ENCODE measurements at places on chromosomes 6 and 20.

- DNase-seq, result no peak
Observed at GRCh38 chr6:111761783-111762312, 111.4 kb downstream of the FYN start.

DNA sequence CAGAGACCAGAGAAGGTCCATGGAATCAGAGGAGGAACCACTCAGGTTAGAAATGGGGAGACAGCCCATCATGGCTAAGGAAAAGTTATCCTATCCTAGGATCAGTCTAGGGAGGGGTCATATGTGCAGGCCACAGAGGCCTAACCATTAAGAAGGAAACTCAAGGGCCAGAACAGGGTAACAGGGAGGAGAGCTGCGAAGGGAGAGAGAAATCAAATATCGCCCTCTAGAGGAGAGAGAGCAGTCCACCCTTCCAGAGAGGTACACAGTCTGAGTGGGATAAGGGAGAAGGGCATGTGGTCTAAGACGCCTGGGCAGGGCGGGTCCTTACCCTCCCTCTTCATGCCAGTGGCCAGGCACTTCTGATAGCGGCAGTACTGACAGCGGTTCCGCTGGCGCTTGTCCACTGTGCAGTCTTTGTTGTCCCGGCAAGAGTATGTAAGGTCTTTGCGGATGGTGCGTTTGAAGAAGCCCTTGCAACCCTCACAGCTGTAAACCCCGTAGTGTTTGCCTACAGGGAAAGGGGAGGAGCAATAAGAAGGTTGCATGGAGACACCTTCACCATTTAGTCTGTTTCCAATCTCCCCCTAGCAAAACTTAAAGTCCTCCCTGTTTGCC, 2.9 kb downstream of the RXRB start:
- DNase-seq, result no peak

- no peak for DNase-seq
Observed at GRCh38 chr6:38348371-38348770, 291.4 kb downstream of the BTBD9 start.

DNA sequence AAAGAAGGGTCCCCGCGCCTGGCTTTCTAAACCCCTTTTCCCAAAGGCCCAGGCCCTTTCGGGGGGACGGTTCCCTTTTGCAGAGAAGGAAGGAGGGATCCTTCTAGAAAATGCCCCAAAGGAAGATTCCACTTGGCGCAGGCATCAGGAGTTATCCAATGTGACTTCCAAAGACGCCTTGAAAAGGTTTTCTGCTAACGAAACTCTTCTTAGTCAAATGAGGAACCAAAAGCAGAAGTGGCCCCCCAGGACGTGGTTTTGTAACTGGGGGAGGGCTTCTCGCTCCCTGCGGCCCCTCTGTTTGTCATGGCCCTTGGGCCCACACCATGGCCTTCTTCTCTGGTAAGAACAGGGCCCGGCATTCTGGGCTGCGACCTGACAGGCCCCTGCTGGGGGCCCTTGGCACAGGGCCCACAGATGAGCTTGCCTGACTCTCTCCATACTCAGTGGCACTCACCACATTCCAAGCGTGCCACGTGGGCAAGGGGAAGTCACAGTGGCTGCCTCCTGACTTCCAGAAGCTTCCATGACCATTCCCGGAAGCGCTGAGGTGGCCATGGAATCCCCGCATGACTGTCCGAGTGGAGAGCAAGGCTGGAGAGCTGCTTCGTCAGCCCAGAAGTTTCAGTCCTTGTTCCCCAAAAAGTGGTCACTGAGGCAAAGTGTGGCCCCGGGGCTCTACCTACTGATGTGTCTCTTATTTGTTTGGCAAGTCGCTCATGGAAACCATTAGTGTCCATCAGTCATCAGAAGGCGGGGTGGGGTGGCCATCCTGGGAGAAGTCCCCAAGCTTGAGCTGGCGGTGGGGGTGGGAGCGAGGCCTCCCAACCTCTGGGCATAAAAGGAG, 834 bp upstream of the CTSZ start:
- DNase-seq, result peak; percentile 42

DNA sequence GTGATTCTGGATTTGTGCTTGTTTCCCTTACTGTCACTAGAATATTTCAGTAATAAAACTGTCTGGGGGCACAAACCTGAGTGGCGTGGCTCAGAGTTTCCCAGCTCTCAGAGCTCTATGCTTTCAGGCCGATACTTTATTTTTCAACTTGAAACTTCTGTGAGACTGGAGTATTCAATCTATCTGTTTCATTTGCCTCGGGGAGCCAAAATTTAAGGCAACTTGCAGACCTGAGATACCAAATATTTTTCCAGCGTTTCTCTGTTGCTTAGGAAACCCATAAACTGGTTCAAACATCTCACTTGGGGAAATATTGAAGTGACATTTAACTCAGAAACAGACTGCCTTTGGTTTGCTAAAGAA, 74.7 kb downstream of the SOBP start:
- no peak for DNase-seq

Measured in epithelial cell of proximal tubule (primary cell).